Mesendoderm (in vitro differentiated cells): ENCODE measurements at places on chromosomes 12 and 14.

DNA sequence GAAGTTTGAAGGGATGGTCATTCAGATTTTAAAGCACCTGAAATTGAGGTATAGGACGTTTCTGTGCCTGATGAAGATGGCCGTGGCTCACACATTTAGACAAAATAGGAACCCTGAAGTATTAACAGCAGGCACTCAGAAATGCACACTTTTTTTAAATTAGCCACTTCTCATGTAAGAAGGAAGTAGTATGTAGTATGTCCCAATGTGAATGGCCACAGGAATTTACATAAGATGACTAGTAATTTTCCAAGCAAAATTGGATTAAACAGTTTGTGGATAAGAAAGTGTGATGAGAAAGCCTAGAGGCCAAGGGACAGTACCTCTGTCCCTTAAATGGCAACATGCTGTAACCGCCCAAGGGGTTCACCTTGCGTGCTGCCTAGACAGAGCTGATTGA is 1.8 kb upstream of the MIS18BP1 start:
- no peak for DNase-seq

DNA sequence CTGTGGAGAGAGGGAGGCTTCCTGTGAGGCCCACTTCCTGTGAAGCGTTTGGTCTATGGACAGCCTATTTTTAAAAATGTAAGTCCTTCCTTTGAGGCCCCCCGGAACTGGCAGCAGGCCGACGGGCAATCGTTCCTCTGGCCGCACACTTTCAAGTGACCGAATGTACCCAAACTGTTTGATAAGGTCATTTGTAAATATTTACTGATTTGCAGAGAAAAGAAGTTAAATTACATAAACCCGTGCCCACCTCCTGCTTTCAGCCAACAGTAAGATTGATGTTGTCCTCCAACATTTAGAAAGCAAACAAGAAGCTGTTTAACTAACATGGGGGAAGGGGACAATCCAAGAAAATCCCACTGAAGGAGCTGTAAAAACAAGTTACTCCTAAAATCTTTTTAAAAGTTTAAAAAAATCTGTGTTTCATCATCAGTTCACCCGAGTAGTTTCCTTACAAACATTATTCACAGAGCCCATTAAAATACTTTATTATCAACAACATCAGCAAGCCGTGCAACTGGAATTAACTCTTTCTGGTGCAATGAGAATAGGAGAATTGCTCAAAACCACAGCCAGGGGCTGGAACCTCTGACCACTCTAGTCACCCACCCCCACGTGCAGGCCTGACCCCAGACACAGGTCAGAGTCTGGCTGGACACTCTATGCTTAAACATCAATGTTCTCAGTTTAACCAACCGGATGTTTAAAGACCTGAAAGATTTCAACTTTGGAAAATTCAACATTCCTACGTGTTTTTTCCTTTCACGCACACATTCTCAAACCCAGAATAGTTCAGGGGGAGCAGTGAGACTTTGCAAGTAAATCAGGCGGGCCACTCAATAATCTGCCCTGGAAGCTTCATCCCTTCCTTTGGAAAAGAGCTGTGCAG is 65.3 kb downstream of the FOXN3 start:
- peak; percentile 66 for DNase-seq

- DNase-seq, result no peak
Measured at GRCh38 chr14:73861073-73861472, 9.4 kb downstream of the PTGR2 start.

GRCh38 chr14:22764382-22764781 is 2.1 kb upstream of the OXA1L start:
- no peak for DNase-seq

DNA sequence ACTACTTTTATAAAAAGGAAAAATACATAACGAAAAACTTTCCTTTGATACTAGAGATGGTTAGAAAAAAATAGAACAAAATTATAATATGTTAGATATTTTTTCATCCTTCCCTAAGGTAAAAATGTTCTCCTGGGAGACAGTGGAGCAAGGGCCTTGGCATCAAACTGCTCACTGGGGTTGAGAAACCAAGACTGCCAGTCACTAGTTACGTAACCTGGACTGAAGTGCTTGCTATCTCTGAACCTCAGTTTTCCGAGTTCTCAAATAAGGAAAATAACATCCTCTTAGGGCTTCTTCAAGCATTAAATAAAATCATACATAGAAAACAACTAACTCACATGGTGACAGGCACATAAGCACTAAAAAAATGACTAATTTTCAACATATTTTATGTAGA is 48.2 kb upstream of the FRMD6 start:
- no peak for DNase-seq

- no peak for DNase-seq
Measured at GRCh38 chr12:66724026-66724425, 45.1 kb upstream of the GRIP1 start.

- DNase-seq, result no peak
Measured at GRCh38 chr12:75704208-75704607, 192.8 kb upstream of the KRR1 start.

DNA sequence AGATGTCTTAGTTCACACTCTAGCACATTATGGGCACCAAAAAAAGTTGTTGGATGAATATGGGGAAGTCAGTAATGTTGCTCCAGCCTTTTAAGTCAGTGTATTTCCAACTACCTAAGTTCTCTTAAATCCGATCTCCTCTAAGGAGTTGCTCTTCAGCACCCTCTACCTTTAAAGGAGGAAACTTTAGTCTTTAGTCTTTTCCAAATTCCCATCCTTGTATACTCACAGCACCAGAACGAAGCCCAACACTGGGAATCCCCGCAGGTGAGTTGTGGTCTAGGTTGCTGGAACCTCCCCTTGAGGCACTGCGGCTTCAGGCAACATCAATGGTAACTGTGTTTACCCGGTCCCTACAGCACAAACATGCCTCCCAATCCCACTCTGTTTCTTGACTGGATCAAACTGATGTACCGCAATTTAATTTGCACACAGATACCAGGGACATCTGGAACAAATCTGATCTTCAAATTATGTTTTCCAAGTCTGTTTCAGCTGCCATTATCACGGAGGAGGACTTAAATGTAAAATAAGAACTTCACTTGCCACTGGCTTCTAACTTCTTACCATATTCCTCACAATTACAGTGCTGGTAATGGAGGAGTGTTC is 179.0 kb downstream of the FOXN3 start:
- peak; percentile 60 for DNase-seq

DNA sequence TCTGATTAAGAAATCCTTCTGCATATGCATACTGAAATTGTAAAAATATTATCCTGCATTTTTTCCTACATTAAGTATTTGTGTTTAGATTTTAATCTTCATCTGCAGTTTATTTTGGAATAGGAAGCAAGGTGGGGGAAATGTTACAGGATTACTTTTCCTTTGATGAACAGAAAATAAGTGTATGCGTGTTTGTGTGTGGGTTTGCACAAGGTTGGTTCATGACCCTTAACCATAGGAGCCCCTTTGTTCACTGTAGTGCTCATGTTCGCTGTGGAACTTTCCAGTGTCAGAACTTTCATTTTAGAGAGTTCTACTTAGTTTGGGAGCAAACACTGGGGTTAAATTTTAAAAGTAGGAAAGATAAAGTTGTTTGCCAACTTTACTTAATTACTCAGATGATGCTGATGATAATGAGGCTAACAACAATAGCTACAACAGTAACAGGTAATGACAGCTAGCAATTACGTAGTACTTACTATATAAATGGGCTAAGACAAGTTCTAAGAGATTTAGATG is 6.4 kb upstream of the A2M start:
- no peak for DNase-seq

GRCh38 chr12:6424008-6424347 is 20.8 kb upstream of the CD27 start:
- no peak for DNase-seq

- DNase-seq, result no peak
Measured at GRCh38 chr12:113369391-113369985, 11.1 kb downstream of the PLBD2 start.

GRCh38 chr12:39620659-39621658 is 1.4 kb upstream of the ABCD2 start:
- peak; percentile 13 for DNase-seq

DNA sequence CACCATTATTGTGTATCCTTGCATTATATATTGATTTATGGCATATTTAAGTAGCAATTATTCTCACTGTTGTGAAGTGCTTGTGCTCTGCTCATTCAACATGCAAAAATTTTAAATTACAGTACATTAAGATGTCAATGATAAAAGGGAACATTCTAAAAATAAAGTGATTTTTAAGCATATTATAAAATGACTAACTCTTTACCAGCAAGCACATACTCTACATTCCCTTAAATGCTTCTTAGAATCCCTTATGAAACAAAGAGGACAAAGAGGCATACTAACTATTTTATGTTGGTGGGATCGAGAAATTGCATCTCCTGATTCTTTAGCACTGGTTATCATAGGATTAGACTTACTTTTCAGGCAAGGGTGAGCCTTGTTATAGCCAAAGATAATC is 46.6 kb upstream of the ZDHHC17 start:
- no peak for DNase-seq

DNA sequence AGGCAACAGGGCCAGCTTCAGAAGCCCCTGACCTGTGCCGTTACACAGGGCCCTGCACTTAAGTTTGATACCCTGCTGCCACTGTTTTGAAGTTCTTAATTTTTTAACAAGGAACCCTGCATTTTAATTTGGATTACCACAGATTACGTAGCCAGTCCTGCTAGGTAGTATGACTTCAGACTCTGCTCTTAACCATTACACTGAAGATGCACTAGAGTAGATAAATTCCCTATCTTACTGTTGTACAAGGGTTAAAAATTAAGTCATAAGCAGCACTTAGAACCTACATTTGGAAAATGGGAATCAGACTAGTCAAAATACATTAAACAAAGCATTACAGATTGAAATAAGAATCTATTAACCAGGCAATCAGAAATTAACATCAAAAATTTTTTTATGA is 2.3 kb downstream of the GNPNAT1 start:
- no peak for DNase-seq

DNA sequence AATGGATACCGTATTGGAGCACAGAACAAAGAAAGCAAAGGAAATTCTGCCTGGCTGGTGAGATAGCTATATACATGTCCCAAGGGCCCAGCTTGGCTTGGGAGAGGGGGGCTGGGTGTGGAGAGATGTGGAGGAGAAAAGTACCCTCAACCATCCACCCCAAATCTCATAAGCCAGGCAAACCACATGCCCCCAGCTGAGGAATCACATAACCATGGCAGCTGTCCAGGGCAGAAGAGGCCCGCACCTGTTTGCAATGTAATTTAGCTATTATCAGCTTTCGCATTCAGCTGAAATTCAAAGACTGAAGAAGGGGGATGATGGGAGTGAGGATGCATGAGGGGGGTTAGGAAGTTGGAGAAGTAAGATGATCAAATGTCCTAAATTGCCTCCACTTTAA is 196.1 kb downstream of the TBX5 start:
- DNase-seq, result no peak

DNA sequence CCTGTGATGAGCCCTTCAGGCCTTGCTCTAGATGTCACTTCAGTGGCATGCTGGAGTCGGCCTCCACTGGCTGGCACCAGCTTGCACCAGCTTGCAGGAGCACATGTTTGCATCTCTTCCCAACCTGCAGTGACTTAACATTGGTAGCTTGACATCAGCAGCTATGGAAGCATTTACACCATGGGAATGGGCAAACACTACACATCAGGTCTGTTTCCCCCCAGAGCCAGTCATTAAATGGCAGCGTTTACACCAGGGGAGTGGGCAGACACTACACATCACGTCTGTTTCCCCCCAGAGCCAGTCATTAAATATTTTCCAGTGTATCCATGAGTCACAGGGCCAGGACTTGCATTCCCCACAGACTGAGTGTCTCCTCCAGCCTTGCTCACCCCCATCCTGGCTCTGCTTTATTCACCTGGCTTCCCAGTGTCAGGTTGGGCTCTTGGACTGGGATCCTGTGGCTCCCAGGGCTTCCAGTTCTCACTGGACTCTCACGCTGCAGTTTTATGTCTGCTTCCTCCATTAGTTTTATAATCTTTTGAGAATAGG is 51.6 kb upstream of the VRK1 start:
- no peak for DNase-seq

DNA sequence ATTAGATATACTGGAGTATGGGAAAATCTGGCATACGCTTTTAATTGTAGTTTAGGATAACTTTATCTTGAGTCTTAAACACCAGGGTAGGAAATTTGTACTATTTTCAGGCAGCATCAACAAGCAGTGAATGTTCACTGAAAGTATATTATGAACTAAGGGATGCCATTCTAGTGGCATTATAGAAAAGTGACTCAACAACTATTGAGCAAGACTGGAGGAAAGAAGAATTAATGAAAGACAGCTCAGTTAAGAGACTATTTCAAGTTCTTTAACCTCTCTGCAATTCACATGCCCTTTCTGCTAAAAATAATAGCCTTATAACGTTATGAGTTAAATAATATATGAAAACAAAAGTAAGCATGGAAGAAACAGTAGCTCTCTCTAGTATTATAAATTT is 343.1 kb downstream of the FSCB start:
- no peak for DNase-seq

DNA sequence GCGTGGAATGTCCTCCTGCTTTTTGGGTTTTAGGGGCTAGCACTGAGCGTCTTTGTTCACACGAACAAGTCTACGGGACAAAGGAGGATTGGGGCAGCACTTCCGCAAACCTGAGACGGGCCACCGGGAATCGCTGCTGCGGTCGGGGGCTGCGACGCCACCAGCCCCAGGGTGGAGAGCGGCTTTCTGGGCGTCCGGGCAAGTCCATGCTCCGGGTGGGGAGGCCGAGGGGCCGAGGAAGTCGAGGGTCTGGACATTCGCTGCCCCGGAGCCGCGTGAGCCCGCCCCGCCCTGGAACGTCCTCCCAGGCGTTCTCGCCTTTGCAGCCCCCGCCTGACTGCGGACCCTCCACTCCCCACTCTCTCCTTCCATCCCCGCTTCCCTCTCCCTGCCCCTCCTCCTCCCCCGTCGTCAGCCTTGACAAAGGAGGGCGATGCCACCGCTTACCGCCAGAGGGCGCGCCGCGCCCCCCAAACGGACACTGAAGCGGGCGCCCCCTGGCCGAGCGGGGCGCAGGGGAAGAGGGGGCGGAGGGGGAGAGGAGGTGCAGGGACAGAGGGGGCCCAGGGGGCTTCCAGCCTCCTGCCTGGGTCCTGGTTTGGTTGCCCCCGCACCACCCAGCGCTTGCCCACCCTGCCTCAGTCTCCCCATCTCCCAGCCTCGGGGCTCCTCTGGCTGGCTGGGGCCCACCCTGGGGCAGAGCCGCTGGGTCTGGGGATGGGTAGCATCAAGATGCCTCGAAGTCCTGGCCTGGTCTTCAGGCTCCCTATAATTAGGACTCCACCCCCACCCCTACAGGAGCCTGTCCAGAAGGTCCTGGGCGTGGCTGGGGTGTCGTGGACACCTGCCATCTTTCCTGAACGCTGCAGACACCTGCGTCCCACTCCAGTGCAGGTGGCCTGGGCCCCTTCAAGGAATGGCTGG is 39.1 kb upstream of the INF2 start:
- peak; percentile 84 for DNase-seq

GRCh38 chr14:94045563-94046345 is 19.6 kb downstream of the OTUB2 start:
- no peak for DNase-seq

- no peak for DNase-seq
Measured at GRCh38 chr12:130879212-130879686, 7.4 kb downstream of the RAN start.

DNA sequence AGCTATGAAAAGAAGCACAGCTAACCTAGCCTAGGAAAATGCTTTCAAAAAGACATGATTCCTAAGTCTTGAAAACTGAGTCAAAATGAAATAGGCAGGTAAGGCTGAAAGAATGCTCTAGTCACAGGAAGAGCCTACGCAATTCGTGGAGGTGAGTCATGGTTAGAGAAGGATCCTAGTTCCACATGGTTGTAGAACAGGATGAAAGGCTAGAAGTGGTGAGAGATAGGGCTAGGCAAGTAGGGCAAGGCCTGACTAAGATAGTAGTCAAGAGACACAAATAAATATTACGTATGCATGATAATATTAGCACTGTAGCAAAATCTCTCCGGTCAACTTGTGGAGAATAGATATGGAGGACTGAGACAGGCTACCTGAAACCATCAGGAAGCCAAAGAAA is 47.2 kb downstream of the PLCZ1 start:
- DNase-seq, result peak; percentile 70
